ENCODE measurements at places on chromosomes 5 and 9. TPM values are rescaled to one million over a fixed set of nuclear protein-coding genes. Genes with fewer than 3 reads are reported as not detected.

The LPAR1 gene
- total RNA-seq = 54.4 TPM

The SPINK13 gene
- total RNA-seq = not detected

The GLRA1 gene
- not detected for total RNA-seq

The GALNT12 gene
- total RNA-seq = 4.5 TPM

The GRIN1 gene
- total RNA-seq = not detected

Data from fibroblast of villous mesenchyme (primary cell).